ENCODE measurements at places on chromosomes 3 and 15. TPM values are rescaled to one million over a fixed set of nuclear protein-coding genes. Genes with fewer than 3 reads are reported as not detected.

NAALADL2 gene
- total RNA-seq, result not detected

ITIH1 gene
- not detected for total RNA-seq

CIP2A gene
- 57.5 TPM for total RNA-seq

- H3K4me1 ChIP-seq, result no peaks in the 10 kb centered on the region
- no peak overlapping the region for H3K27ac ChIP-seq
- no peaks in the 10 kb centered on the region for H3K36me3 ChIP-seq
- DNase-seq, result no peak
- H3K4me3 ChIP-seq, result no peak overlapping the region
- no peaks in the 10 kb centered on the region for H3K27me3 ChIP-seq
These were observed 259.1 kb downstream of the KCNMB2 start for GRCh38 chr3:178795349-178795748.

- H3K4me3 ChIP-seq, result no peak overlapping the region
- H3K27me3 ChIP-seq, result no peaks in the 10 kb centered on the region
- H3K36me3 ChIP-seq, result peaks cover 14% of the 10 kb centered on the region
- peak overlapping the region; percentile 11 for H3K27ac ChIP-seq
- peaks cover 38% of the 10 kb centered on the region for H3K4me1 ChIP-seq
These were observed 1061.9 kb downstream of the FHIT start for GRCh38 chr3:60189304-60189703.

DNA sequence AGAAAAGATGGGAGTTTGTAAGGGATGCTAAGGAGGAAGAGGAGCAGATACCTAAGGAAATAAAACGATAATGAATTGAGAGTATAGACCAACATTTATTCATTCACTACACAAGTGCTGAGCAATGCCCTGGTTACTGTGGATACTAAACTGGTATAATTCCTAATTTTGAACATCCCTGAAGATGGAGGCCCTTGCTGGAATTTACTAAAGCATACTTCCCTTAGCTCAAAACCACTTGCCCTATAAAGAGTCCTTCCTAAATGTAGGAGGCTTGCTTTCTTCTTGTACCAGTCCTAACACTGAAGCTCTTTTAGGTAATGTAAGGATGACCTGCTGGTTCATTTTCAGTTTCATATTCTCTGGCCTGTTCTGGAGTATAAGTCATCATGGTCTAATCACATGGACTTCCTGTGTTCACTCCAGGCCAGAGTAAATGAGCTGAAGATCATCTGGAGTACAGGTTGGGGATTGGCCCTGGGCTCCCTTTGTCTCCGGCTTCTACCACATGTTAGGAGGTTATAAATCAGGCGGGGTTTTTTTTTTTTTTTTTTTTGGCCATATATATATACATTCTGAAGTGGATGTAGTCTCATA, 40.1 kb upstream of the MTMR10 start:
- no peak for DNase-seq
- H3K4me1 ChIP-seq, result peaks cover 7% of the 10 kb centered on the region
- no peak overlapping the region for H3K4me3 ChIP-seq
- peaks cover 24% of the 10 kb centered on the region for H3K27me3 ChIP-seq

GRCh38 chr3:149270180-149270579, 48.6 kb upstream of the CP start:
- no peak for DNase-seq
- no peak overlapping the region for H3K4me3 ChIP-seq
- H3K36me3 ChIP-seq, result no peaks in the 10 kb centered on the region
- no peak overlapping the region for H3K27ac ChIP-seq
- H3K4me1 ChIP-seq, result no peaks in the 10 kb centered on the region

- no peak for DNase-seq
- no peaks in the 10 kb centered on the region for H3K27me3 ChIP-seq
- no peak overlapping the region for H3K27ac ChIP-seq
These were observed 250.9 kb upstream of the IGF1R start for GRCh38 chr15:98397419-98397818.

Measured in activated CD4-positive, alpha-beta T cell treated with anti-CD3 and anti-CD28 coated beads, Interleukin-2, amount 10 ng/mL, durations not matched to agents 7 days and 5 days (primary cell).